ENCODE measurements at places on chromosomes 2 and 18.

DNA sequence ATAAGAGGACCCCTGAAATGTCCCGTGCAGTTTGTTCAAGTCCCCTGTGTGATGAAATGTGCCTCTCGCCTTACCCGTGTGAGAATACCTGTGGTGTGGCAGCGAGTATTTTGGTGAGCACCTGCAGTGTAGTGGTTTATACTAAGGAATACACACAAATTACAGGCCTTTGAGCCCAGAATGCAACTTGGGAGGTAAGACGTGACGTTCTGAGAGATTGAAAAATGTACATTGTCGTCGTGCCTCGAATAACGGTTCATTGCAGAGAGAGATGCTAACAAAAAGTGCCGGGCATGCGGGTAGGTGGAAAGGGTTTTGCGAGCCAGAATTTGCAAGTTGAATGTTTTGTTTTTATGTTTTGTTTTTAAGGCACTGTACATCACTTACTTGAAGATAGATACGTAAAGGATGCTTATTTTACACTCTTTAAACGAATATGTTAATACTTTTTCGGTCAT is 867 bp downstream of the RBBP8 start:
- DNase-seq = no peak

DNA sequence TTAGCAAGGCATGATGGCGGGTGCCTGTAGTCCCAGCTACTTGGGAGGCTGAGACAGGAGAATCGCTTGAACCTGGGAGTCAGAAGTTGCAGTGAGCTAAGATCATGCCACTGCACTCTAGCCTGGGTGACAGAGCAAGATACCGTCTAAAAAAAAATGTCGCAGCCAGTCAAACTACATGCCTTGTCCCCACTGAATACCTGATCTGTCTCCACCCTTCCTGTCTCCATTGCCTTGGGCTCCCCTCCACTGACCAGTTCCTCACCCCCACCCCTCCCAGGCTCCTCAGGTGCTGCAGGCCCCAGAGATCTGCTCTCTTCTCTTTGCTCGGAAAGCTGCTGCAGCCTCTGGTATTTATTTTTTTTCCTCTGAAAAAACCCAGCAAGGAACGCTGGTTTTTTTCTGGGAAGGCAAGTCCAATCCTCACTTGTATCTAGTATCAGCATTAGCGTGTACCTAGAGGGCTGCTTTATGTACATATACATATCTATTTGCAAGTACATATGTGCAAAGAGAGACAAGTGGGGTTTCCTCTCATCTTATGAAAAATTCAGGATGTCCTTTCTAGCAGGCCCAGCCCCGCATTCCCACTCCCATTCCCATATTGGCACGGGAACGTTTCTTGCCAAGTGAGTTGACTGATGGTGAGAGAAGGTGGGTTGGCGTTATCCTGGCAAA is 4.4 kb downstream of the PSD4 start:
- DNase-seq = no peak

DNA sequence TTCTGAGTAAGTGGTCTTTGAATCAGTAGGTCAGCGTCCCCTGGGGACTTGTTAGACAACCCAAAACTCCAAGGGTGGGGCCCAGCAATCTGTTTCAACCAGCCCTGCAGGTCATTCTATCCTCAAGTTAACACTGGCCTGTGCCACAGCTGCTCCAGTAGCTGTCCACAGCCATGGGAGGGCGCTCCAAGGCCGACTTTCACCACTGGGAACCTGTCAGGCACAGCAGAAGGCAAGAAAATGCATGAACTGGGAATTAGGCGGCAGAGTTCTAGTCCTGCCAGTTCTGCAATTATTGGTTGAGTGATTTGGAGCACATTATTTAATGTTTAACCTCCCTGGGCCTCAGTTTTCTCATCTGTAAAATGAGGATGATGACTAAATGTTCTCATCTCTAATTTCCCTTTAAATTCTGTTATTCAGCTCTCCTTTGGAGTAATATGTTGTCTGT is 17.4 kb upstream of the MRPL33 start:
- DNase-seq = peak; percentile 48

GRCh38 chr2:28747714-28748113 is 3.9 kb upstream of the PPP1CB start:
- DNase-seq = no peak

DNA sequence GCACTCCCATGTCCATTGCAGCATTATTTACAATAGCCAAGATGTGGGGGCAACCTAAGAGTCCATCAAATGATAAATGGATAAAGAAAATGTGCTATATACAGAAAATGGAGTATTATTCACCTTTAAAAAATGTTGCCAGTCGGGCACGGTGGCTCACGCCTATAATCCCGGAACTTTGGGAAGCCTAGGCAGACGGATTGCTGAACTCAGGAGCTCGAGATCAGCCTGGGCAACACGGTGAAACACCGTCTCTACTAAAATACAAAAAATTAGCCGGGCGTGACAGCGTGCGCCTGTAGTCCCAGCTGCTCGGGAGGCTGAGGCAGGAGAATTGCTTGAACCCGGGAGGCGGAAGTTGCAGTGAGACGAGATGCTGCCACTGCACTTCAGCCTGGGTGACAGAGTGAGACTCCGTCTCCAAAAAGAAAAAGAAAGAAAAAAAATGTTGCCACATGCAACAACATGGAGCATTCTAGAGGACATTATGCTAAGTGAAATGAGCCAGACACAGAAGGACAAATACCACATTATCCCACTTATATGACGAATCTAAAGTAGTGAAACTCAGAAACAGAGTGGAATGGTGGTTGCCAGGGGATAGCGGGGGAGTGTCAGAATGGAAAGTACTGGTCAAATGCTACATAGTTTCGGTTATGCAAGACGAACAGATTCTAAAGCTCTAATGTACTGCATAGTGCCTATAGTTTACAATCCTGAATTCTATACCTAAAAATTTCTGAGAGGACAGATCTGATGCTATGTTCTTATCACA is 1385.6 kb upstream of the TMEFF2 start:
- no peak for DNase-seq

- DNase-seq = no peak
Observed at GRCh38 chr2:46153996-46154753, 143.0 kb upstream of the EPAS1 start.

- DNase-seq = no peak
Observed at GRCh38 chr2:15271941-15272542, 289.1 kb downstream of the NBAS start.

DNA sequence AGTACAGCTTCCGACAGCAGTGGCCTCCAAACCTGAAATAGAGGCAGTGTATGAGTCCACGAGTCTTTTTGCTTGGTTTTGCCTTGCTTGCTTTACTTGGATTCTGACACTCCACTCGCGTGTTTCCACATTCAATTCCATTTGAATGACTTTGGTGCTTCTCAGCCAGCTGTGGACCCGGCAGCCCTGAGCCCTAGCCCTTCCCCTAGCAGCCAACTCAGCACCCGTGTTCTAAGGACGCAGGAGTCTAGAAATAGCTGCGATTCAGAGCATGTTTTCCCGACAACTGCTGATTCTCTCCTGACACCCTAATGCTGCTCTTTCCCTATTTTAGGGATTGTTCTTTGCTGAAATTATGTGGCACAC is 20.6 kb downstream of the LRRFIP1 start:
- DNase-seq = no peak

DNA sequence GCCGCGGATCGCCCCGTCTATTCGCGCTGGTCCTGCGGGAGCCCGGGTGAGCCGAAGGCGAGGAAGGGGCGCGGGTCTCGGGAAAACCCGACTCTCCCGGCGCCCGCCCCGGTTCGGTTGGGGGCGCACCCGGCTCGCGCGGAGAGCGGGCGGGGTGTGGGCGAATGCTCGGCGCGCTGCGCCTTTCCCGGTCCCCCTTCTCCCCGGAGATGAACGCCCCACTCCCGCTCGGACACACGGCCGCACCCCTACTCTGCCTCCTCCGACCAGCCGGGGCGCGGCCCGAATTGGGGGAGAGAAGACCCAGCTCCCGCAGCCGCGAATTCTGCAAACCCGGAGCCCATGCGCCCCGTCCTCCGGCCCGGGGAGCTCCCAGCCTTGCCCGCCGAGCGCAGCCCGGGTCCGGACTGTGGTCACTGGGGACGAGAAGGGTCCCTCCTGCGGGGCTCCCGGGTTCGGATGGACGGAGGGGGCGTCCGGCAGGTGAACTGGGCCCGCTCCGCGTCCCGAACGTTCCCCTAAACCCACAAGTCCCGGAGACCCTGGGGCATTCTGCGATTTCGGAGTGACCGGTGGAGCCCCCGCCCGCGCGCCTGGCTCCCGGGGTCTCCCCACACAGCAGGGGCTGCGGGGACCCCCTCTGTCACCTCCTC is 734 bp downstream of the KCNG2 start:
- DNase-seq = no peak

DNA sequence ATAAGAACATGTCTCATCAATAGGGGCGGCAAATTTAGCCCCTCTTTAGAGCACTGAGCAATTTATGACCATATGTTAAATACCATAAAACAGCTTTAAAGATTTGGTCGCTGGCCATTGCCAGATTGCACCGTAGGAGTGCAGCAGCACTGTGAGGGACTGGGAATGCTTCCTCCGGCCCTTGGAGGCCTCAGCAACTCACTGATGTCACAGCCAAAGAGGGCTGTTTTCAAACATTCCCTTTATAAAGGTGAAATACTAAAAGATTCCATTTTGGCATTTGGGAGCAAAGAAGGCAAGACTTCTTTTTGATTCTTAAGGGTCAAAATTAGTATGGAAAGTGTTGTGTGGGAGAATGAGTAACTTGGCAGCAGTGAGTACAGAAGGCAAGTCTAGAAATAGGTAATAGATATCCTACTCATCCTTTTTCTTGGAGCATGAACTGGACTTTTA is 63.7 kb downstream of the BABAM2 start:
- no peak for DNase-seq

GRCh38 chr2:61647044-61647443 is 108.9 kb upstream of the XPO1 start:
- no peak for DNase-seq

GRCh38 chr2:127733113-127733815 is 32.0 kb downstream of the SFT2D3 start:
- no peak for DNase-seq

DNA sequence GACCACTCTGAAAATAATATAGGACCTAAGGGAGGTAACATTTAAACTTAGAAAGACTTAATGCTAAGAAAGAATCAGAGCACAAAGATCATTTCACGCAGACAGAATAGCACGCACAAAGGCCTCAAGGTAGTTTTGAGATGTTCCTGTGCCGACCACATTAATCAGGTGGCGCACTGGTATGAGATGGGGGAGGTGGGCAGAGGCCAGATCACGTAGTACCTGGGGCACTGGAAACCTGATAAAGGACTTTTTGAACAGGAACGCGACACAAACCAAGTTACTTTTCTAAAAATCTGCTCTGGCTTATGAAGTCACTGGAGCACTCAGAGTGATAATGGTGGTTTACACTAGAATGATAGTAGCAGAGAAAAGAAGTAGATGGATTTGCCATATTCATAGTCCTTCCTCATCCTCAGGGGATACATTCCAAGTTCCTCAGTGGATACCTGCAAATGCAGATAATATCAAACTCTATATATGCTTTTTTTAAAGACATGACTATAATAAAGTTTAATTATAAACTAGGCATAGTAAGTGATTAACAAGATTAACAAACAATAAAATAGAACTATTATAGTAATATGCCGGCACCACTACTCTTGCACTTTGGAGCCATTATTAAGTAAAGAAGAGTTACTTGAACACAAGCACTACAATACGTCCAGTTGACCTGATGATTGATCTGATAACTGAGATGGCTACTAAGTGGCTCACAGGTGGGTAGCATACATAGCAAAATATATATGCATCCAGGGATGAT is 42.6 kb upstream of the CDCA7 start:
- no peak for DNase-seq

DNA sequence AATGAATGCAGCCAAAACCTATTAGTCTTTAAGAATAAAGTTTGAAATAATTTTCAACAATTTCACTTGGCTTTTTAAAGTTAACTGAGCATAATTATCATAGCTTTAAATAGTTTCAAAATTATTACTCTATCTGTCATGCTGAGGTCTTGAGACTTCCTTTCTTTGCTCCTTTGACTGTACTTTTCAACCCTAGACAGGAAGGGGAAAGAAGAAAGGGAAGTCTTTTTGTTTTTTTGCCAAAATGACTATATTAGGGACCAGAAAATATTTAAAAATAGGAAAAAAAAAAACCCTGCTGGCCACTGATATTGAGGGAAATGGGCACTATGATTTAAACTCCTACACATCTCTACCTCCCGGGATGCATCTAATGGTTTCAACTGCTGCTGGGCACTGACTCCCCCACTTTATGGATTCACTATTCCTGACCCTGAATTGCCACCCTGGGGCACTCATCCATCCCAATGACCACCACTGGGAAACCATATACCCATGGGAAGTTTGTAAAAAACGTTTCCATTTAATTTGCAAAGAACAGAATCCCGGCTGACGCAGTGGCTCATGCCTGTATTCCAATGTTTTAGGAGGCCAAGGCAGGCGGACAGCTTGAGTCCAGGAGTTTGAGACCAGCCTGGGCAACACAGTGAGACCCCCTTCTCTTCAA is 50.5 kb downstream of the GAREM1 start:
- no peak for DNase-seq

DNA sequence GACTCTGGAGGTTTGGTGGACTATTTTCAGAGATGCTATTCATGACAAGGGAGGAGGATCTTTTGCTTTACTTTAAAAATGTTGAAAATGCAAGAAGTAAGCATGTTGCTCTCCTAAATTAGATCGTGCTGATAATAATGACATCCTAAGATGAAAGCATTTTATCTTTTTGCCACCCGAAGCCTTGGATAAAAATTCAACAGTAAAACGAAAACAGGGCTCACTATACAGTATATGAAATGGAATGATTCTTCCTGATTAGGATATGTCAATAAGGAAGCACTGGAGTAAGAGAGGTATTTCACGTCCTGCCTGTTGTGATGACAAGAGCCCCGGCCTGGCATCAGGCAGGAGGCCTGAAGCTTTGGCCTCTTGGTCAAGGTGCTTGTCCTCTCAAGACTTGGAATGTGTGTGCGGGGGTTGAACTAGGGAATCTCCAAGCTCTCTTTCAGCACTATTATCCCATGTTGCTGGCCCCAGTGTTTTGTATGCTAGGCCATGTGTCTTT is 306.0 kb downstream of the MTX2 start:
- DNase-seq = no peak

- DNase-seq = no peak
Observed at GRCh38 chr2:174631009-174631981, 33.7 kb upstream of the WIPF1 start.

DNA sequence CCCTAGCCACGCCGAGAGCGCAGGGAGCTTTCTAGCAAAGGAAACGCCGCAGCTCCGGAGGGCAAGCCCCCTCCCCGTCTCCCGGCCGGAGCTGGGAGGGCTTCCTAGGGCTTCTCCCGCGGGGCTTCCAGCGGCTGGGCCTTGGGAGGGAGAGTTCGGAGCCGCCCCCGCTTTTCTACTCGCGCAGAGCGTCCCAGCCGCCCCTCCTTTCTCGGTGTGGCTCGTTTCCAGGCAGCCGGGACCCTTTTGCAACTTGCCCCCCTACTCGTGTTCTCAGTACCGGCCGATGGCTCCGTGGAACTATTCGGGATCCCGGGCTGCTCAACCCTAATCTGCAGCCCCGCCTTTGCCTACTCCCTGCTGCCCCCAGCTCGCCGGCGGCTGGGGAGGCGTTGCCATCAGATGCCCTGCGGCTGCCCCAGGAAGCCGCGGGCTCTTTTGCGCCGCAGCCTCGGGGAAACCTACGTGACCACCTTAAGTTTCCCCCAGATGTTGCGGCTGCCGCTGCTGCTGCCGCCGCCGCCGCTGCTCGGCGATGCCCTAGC is 1.5 kb upstream of the NR4A2 start:
- peak; percentile 21 for DNase-seq

GRCh38 chr2:96801786-96802595 is 14.1 kb upstream of the CNNM3 start:
- DNase-seq = peak; percentile 4

GRCh38 chr18:79569720-79570119 is 109.9 kb upstream of the CTDP1 start:
- no peak for DNase-seq

Measured in activated CD4-positive, CD25-positive, alpha-beta regulatory T cell (primary cell).